ENCODE measurements at places on chromosomes 1 and 21.

DNA sequence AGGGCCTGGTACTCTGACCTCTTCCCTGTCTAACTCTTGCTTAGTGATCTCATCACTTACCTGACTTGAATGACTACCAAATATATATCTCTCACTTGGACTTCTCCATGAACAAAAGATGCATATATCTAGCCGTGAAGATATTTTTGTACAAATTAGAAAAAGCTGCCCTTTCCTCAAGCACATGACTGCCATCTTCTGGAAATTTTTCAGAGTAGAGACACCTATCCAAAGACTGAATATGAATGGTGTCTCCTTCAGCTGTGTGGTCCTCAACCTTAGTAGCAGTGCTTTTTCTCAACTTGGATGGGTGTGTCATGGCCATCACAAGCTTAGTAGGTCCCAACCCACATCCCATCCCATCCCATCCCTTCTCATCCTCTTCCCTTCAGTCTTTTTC lies 142.3 kb downstream of the DNM3 start:
- DNase-seq, result peak; percentile 54

DNA sequence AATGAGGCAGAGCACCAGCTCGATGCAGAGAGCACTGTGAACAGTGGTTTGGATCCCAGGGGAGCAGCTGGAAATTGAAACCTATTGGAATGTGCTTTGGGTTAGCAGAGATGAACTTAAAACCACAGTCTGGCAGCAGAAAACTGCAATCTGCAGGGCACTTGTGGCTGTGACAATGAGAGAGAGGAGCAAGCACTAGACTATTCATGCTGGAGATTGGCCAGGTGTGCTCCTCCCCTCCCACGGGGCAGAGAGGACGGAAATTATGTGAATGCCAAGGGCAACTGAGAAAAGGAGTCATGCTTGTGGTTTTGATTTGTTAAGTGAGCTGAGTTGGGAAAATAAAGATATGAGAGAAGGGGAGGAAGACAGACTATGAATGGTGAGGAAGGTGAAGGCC lies 38.1 kb downstream of the HSD3B2 start:
- peak; percentile 87 for DNase-seq

GRCh38 chr1:7588457-7588827 lies 182.7 kb upstream of the VAMP3 start:
- DNase-seq, result no peak

DNA sequence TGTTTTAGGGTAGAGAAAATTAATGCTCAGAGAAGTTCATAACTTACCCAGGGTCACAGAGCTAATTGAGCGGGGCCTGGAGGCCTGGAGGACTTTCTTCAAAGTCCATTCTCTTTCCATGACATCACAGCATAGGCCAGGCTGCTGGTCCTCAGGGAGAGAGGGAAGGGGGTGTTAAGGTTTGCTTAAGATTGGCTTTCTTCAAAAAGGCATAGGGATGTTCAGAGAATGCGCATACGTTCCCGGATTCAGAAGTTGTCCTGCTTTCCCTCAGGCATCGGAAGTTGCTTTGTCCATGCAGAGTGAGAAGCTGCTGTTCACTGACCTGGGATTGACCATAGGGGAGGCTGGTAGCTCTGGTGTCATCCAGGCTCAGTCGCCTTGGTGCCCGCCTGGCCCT lies 25.0 kb downstream of the RASSF5 start:
- no peak for DNase-seq

- no peak for DNase-seq
Observed at GRCh38 chr1:48556186-48556850, 84.3 kb upstream of the SPATA6 start.

DNA sequence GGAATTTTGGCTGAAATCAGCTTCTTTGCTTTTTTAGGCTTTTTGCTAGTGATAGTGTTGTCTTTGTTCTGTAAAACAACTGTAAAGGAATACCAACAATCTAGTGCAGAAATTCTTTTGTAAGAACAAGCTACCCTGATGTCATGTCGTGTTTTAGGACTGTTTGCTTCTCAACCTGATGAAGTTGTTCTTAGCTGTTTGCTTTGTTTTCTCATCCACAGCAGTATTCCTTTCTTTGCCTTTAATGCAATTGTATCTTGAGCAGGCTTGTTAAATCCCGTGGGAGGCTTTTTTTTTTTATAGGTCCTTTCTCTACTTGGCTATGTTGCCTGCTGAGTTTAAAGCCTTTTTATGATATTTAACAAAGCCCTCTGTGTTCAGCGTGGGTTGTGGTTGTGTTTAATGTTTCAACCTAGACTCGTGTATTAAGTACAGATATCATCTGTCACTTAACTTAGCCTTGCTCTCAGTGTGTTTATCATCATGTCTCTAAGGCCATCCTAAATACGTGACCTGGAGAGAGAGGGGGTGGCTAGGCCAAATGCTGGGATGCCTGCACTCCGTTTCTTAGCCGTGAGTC lies 31.6 kb downstream of the ADARB1 start:
- DNase-seq, result no peak

GRCh38 chr1:214698559-214698958 lies 95.6 kb downstream of the CENPF start:
- DNase-seq, result no peak

- no peak for DNase-seq
Observed at GRCh38 chr1:247324923-247325322, 6.7 kb downstream of the ZNF496 start.

- no peak for DNase-seq
Observed at GRCh38 chr1:201630582-201630981, 91.7 kb downstream of the NAV1 start.

DNA sequence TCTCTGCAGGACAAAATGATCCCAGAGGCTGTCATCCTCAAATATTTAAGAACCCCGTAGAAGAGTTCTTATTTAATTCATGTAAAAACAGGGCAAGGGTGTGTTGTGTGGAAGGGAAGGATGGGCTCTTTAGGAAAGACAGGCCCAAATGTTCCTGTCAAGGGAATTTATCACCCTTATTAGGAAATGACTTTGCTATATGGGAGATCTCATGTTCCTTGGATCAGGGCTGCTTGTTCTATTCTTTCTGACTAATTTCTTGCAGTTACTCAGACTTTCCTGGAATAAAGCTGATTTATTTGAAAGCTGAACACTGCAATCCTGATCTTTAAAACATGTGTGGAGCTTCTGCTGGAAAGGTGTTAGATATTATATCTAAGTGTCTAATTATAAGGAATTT lies 72.8 kb downstream of the SELENOF start:
- DNase-seq, result no peak

- no peak for DNase-seq
Observed at GRCh38 chr1:200438911-200439310, 29.1 kb upstream of the ZNF281 start.

DNA sequence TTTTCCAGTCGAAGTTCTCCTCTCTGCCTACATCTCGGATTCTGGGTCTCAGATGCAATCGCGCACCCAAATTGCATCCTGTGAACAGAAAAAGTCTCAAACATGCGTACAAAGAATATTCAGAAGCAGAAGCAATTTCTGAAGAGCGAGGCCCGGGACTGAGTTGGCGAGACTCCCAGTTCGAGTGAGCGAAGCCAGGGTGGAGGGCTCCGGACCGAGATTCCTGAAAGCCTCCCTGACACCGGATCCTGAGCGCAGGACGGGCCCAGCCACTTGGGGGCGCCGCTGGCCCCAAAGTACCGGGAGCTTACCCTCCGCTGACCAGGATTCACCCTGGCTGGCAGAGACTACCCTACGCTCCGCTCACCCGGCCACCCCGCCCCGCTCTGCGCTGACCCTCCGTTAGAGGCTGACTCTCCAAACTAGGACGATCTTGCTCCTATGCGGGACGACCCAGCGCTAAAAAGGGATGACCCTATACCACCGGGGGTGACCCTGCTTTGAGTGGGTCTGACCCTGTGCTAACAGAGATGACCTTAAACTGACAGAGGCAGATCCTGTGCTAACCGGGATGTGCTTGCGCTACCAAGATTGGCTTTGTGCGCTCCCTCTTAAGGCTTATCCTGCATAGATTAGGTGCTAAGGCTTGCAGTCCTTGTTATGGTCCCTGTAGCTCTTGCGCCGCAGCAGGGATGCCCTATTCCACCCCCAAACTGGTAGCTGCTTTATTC lies 12.1 kb downstream of the FOXD2 start:
- DNase-seq, result no peak

DNA sequence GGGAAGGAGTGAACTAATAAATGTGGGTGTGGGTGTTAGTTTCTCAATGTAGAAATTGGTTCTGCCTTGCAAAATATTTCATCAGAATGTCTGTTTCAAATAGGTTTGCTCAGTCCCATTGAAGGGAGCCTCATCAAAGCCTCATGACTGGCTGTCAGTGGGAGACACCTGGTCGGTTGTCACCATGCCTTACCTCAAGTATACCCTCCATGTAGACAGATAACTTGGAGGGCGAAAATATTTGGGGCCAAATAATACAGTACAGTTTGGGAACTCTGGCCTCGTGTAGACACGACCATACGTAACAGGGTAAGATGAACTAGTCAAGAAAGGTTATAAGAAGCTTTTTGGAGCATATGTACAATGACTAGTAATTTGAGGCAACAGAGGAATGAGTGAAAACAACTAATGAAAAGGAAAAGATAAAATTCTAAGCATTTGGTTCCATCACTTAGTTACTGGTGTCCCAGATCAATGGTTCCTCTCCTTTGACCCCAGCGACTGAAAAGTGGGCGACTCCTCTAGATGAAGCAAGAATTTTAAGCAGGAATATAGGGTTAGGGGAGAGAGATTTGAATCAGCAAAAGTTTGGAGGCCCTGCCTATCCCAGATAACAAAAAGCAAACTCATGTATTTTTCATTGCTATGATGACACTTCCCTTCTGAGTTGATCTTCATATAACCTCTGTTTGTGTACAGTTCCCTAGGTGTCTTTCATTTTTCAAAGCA lies 163.9 kb downstream of the LRRC40 start:
- no peak for DNase-seq

GRCh38 chr1:10939654-10940450 lies 72.6 kb upstream of the TARDBP start:
- no peak for DNase-seq

DNA sequence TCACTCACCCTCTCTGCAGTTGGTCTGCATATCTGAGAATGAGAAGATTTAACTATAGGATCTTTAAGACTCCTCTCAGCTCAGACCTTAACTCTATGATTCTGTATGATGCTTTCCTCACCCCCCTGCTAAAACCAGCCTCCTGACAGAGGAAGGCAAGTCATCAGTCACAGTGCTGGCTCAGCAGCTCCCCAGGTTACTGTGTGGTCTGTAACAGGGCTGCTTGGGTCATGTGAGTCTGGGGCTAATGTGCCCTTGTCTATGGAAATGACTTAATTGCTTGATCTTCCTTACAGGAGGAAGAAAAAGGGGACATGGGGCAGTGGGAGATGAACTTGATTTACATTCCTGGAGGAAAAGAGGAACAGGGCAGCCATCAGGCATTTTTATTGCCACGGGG lies 625.6 kb downstream of the PTPRU start:
- DNase-seq, result no peak

- DNase-seq, result no peak
Observed at GRCh38 chr1:177902266-177902665, 67.6 kb downstream of the SEC16B start.

GRCh38 chr1:246482805-246483568 lies 24.1 kb downstream of the SMYD3 start:
- no peak for DNase-seq

- DNase-seq, result no peak
Observed at GRCh38 chr21:42839271-42840231, 39.8 kb downstream of the WDR4 start.

DNA sequence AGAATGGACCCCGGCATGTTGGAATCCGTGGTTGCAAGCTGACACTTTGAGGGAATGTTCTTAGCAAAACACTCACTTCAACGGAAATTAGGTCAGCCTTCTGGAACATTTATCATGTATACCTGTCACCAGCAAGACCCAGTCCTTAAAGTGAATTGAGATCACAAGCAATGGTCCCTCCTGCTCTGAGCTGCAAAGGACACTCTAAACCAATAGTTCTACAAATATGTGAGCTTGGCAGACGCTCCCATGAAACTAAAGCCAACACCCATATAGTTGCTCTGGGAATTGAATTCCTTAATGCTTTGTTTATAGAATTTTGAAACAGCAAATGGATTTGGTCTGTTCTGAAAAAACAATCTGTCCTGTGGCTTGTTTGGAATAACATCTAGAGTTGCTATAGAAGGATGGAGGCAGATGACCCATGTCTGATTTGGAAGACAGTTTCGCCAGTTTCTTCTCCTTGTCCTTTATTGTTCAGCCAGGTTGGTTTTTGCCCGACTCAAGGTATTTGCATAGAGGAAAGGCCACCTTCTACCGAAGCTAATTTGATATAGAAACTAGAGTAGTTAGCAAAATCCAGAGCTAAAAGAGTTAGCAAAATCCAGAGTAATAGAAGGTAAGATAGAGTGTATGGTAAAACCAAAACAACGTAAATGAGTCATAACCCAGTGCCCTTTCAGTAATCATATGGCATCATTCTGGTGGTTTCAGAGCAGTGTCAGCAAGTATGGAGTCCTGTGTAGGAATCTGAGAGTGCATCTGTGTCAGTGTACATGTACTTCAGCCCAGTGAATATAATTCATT lies 236.2 kb downstream of the NFIA start:
- peak; percentile 54 for DNase-seq

DNA sequence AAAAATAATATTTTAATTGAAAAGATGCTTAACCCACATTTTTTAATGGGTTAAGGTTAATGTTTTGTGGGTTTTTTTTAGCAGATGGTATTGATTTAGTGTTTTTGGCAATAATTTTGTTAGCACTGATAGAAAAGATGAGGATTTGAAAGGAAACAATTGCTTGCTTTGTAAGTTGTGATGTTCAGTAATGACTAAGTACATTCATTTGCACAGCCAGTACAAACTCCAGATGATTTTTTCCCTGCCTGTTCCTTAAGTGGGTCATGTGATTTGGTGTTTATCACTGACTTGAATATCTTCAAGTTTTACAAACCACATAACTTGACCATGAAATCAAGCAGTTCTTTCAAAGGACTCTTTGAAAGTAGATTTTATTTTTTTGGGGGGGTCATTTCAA lies 15.0 kb downstream of the DISP1 start:
- DNase-seq, result peak; percentile 27

Measured in kidney tubule cell (primary cell).